ENCODE measurements at places on chromosomes 7 and 10. TPM values are rescaled to one million over a fixed set of nuclear protein-coding genes. Genes with fewer than 3 reads are reported as not detected.

The TRPV5 gene
- total RNA-seq, result not detected

The SPAM1 gene
- total RNA-seq, result not detected

The DNAJC9 gene
- total RNA-seq, result 52.7 TPM

The JAKMIP3 gene
- 1.3 TPM for total RNA-seq

The PAX4 gene
- total RNA-seq, result not detected

The PRKAR2B gene
- 0.37 TPM for total RNA-seq

The UPK3B gene
- 1.2 TPM for total RNA-seq

The HABP2 gene
- total RNA-seq, result not detected

The GPR15LG gene
- not detected for total RNA-seq

The STRA8 gene
- total RNA-seq, result not detected

GRCh38 chr7:137213744-137214143 lies 129.8 kb downstream of the PTN start:
- DNase-seq, result no peak

DNA sequence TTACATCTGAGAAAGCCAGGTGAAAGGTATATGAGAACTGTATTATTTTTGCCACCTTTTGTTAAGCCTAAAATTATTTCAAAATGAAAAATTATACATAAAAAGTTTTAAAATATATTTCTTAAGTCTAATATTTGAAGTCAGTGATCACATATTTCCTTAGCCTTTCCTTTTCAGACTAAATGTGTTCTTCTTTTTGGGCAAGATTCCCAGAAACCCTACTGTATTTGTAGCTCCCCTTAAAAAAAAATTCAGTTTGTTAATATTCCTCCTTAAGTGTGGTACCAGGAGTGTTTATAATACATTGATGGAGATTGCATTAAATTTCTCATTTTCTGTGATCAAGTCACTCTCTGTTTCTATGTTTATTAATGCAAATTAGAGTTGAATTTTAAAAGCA lies 22.8 kb downstream of the DNAJC1 start:
- no peak for DNase-seq

- no peak for DNase-seq
Measured at GRCh38 chr7:8214244-8214824, 47.6 kb downstream of the ICA1 start.

- DNase-seq, result no peak
Measured at GRCh38 chr7:78702770-78703169, 750.7 kb downstream of the MAGI2 start.

DNA sequence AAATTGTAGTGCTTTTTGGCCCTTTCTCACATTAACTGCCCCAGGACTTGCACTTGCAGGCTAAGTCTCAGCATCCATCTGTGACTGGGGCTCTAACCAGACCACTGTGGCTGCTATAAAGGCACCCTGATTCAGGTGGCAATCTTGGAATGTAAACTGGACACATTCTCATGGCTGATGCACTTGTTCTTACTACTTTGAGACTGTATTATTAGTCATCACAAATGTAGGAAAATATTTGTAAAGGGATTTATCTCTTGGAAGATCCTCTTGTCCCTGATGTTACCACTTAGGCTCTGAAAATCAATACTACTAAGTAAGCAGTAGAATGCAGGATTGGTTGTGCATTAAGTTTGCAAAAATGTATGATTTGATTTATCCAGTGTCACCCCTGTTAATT lies 25.0 kb downstream of the PDE1C start:
- DNase-seq, result no peak

DNA sequence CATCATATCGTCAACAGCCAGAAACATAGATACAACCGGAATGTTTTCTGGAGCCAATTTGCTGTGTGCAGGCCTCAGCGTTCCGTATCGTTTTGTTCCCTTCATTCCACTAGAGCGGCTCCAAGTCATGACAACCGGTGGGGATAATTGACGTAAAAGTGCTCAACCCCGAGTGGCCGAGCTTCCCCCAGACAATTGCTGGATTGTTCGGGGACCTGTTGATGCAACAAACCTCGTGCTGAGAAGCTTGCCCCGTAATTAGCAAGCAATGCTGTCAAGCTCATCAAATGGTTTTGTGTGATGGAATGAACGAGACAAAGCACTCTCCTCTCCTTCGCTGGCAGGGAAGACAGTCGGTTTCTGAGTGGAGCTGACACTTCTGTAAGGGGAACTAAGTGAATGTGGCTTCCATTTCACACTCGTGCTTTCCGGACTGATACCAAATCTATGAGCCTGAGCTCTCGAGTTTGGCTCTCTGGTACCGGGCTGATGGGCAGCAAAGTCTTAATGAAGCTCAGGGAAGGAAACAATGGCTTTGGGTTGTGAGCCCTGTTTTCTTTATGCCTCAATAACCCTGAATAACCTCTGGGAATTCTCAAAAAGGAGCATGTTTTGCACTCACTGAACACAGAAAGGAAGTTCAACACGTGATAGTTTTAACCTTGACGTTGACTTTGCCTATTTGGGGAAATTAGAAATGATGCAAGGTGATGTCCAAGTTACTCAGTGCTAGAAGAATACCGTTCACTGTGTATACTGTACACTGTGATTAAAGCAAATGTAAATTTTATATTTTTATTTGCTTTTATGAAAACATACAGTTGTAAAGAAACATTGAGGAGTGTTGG lies 220.5 kb downstream of the BAMBI start:
- DNase-seq, result no peak

DNA sequence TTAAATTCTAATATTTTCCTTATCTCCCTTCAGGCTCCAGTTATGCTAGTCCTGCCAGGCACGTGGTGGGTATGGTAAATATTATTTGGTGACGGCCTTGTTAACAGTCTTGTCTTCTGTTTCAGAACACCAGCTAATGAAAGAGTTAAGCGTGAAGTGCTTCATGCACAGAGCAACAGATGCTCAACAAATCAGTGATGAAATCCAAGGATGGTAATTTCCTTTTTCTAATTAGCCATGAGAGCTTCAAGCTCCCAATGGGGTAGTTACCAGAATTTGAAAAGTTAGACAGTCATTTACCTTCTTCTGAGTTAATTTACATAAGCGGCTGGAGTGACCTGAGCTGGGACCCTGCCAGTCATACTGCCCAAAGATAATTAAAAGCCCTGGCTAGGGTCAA lies 1.9 kb upstream of the OTUD1 start:
- no peak for DNase-seq

- no peak for DNase-seq
Measured at GRCh38 chr10:13319166-13319565, 19.3 kb upstream of the PHYH start.

DNA sequence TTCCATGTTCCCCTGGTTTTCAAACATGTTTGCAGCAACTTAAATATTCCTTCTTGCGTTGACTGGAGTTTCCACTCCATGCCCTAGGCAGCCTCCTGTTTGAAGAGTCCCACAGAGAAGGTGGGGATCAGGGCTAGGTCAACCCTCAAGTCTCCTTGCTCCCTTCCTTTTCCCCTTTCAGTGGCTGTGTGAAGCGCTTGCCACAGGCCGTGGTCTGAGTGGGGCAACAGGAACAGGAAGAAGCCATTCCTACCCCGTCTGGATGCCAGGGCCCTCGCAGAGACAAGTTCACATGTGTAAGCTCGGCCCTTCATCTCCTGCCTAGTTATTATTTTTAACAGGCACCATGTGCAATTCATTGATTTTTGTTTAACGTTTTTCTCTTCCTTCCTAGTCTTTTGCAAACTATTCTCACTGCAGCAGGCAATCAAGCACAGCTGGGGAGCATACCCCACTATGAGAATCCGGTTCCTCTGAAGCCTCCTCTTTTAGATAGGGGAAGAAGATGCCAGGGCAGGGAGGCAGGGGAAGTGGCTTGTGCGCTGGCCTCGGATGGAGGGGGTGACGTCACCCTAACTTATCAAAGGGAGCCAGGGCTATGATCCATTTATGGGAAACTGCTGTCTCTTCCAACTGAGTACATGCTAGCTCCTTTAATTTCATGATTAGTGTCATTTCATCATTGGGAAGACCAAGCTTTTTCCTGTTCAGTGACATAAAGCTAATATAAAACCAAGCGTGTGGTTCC lies 64.2 kb downstream of the PRLHR start:
- DNase-seq, result no peak

- DNase-seq, result no peak
Measured at GRCh38 chr7:76343294-76343930, 15.4 kb downstream of the YWHAG start.

DNA sequence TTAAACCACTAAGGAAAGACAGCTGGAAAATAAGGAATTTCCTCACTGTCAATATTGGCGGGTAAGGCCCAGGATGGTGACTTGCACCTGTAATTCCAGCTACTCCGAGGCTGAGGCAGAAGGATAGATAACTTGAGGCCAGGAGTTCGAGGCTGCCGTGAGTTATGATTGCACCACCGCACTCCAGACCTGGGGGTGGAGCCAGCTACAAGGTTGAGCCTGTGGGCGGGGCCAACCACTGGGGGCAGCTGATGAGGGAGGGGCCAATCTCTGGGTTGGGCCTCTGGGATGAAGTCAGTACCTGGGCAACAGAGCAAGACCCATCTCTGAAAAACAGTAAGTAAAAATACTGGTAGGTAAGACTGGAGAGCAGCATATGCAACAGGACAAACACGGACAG lies 80.1 kb upstream of the ADO start:
- DNase-seq, result no peak

DNA sequence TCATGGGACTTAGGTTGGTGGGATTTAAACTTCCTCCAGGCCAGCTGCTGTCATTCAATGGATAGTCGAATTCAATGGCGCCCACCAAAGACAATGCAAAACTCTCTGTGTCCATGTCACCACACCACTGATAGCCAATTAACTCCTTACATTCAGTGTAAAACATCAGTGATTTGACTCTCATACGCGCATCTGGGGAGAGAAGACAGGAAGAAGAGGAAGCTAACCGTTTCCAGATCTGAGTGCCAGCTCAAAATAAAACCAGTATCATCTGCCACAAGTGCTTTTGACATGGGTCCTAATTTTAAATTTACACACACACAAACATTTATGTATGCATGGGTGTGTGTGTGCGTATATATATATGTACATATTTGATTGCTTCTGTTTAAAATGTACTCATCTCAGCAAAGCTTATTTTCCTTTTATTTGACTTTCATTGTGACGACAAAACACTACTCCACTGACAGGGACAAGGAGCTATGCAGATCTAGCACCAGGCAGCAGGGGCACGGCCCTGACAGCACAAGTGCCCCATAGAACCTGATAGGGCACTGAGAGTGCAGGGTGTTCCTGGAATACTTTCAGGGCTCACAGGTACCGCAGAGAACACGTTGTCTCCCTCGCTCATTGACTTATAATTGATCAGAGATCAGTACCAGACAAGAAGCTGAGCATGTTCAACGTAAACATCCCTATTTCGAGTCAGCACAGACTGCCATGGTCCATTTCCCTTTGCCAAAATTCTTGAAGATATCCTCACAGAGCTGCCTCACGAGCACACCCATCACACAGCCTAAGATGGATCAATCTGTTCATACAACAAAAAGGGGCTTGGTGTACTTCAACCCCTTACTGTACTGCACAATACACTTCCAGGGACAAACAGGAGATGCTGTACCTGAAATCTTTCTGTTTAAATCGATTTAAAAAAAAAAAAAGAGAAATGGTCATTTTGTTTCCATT lies 176.1 kb downstream of the COBL start:
- DNase-seq, result no peak

- no peak for DNase-seq
Measured at GRCh38 chr7:1678081-1678543, 8.0 kb downstream of the ELFN1 start.

DNA sequence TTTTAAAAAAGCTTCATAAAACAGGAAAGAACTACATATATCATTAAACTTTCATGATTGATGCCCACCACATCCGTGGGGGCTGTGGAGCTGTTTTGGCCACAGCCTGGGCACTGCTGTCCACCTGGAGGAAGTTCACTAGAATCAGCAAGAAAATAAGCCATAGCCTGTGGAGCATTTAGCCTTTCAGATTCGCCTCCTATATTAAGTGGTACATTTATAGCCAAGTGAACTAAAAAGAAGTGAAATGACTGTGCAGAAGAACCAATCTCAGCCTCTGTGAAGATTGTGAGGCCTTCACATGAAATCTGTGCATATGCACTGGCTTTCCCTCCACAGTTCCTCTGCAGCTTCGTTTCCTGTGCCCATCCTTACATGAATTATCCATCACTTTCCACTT lies 23.5 kb downstream of the WNT16 start:
- DNase-seq, result no peak

- no peak for DNase-seq
Measured at GRCh38 chr10:121426307-121426706, 171.9 kb downstream of the FGFR2 start.

DNA sequence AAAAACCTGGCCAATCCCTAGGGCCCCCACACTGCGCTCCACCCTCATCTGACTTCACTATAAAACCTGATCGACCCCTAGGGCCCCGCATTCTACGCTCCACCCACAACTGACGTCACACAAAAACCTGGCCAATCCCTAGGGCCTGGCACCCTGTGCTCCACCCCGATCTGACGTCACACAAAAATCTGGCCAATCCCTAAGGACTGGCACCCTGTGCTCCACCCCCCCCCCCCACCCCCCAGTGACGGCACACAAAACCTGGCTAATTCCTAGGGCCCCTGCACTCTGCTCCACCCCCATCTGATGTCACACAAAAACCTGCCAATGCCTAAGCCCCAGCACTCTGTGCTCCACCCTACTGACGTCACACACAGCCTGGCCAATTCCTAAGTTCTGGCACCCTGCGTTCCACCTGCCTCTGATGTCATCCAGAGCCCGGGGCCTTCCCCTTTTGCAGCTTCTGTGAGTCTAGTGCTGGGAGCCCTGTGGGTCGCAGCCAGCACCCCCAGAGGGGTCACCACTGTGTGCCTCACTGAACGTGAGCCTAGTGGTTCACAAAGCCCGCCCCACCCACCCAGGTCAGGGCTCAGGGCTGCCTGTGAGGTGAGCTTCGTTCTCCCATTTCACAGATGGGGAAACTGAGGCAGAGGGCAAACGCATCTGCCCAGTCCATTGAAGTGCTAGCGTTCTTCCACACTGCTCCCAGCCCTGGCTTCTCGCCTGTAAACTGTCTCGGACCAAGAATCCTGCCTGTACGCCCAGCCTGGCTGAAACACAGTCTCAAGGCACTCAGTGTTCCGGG lies 40.6 kb downstream of the MICALL2 start:
- no peak for DNase-seq

DNA sequence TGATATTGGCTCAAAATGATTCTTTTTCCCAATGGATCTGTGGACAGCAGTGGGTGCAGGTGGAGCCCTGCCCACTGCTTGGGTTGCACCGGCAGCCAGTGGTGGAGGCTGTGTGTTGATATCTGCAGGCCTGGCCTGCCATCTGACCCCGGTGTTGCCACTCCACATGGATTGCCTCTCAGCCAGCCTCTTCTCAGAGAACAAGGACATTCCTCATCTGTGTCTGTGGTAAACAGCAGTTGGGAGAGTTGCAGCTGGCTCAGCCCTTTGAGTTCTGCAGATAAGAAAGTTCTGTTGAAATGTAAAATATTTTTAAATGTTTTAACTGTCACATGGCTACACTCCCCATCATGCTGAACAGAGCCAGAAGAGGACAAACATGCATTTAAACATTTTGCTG lies 374.9 kb upstream of the CELF2 start:
- no peak for DNase-seq

DNA sequence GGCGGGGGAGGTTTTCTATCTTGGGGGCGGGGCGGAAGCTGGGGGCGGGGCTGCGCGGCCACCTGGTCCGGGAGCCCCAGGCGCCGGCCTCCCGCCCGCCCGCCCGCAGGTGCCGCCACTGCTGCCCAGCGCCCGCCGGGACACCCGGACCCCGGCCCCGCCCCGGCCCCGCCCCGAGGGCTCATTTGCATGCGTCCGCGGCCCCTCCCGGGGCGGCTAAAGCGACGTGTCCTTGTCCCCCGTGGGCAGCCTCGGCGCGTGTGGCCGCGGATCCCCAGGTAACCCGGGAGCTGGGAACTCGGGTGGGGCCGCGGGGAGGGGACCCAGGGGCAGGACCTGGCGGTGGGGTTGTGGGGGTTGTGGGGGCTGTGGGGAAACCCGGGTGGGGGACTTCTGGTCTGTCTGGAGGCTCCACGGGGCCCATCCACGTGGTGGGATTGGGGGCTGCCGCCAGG lies at the start of gene BHLHA15:
Gene BHLHA15 (plus strand): TSS at position 219 of the 455 bp plus-strand sequence. CDS start 871 bp downstream, outside the sequence.
- no peak for DNase-seq

Data from activated T-helper 2 cell treated with anti-CD3 and anti-CD28 coated beads, Interferon-gamma antibody, Interleukin-2, Interleukin-4, amounts not matched to agents 10 μg/mL and 5 μg/mL and 100 μg/mL, durations not matched to agents 14 hours and 24 hours and 36 hours (primary cell).